Activated T-cell treated with anti-CD3 and anti-CD28 coated beads, Interleukin-2, amount 50 U/mL, for 48 hours (primary cell): ENCODE measurements at places on chromosomes 2 and 18.

DNA sequence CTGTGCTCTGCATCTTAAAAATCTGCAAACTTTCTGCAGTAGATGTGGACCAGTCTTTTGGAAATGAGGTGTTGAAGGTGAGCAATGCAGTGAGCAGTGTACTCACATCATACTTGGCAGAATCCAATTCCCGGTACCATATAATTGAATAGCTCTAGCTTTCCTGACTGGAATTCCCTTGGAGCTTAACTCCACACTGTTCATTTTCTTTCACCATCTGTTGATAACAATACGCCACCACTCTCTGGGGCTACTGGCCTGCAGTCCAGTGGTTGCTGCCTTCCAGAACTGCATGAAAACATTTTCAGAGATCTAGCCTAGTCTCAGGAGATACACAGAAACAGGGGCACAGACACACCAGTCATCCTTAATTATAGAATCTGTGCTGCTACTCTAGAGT is 820.0 kb upstream of the NXPH2 start:
- DNase-seq, result no peak

- no peak for DNase-seq
Observed at GRCh38 chr2:37205689-37206341, 9.5 kb downstream of the CEBPZOS start.

- DNase-seq, result no peak
Observed at GRCh38 chr2:48770181-48770580, 14.7 kb upstream of the LHCGR start.

DNA sequence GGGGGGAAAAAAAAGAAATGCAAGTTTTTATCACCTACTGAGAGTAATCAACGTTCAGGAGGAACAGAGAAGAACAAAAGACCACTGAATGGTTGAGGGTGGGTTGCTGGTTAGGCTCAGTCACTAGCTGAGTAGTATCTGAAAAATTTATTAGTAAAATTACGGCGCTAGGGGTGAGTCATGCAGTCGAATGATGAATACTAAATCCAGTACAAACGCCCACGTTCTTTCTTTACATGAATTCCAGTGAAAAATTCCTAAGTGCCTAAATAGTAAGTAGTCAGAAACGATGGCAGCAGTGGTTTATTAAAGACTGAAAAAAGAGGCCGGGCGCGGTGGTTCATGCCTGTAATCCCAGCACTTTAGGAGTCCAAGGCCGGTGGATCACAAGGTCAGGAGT is 52.0 kb downstream of the TEKT4 start:
- no peak for DNase-seq

DNA sequence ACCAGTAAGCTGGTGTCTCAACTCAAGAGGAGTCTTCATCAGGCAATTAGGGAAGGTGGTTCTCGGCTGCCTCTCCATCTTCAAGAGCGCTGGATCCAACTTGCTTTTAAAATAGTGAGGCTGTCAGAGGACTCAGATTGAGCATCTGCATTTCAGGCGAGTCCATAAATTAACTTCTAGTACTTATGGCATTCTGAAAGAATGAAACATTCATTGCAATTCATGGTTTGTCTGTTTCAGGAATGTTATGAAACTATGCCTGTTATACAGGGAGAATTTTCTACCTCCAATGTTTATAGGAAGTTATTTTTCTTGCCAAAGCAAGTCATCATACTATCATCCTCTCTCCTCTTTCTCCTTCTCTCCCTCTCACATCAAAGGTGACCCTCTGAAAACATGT is 883.2 kb downstream of the SLC4A3 start:
- DNase-seq, result no peak
